ENCODE measurements at places on chromosomes 6 and 20.

- DNase-seq: no peak
Measured at GRCh38 chr6:108612852-108613251, 52.1 kb downstream of the FOXO3 start.

DNA sequence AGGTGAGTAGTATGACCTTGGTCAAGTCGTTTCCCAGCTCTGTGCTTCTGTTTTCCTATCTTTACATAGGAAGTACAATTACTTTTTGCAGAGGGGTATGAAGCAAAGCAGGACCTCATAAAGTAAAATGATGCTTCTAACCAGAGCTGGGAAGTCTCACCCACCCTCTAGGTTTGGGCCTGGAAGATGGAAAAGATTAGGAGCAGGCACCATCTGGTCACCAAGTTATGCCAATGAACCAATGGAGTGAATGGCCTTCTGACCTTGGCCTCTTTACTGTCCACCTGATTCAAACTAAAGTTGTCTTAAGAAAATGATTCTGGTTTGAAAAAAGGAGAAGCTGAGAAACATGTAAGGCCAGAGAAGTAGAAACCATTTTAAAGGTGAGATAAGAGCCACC lies 68.9 kb upstream of the CTNNBL1 start:
- DNase-seq: no peak

DNA sequence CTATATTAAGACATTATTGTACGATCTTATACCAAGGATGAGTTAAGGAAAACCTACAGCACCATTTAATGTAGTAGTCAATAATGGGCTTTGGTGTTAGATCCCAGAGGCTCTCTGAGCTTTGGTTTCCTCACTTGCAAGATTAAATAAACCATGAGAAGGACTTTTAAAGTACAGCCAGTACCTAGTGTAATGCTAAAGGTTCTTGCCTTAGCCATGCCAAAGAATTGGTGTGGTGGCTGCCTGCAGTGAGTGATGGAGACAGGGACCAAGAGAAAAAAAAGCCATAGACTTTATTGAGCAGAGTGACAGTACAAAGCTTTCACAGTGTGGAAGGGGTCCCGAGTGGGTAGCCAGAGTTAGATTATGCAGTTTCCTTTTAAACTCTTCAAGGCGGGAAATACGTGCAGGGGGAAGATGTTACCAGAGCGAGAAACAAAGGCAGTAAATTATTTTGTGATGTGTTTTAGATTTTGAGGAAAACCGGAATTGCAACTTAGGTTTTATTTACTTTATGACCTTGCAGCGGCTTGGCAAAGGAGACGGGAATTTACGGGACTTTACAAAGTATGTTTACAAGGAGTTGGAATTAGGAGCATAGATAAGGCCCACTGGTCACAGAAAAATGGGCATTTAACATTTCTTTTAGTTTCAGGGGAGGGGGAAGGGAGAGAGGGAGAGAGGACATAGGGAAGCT lies 100.4 kb downstream of the MYO6 start:
- DNase-seq: no peak

- DNase-seq: no peak
Measured at GRCh38 chr6:44470115-44470464, 82.6 kb downstream of the CDC5L start.

- no peak for DNase-seq
Measured at GRCh38 chr6:41748542-41748941, 1.3 kb upstream of the PGC start.

- no peak for DNase-seq
Measured at GRCh38 chr20:61931476-61932198, 134.0 kb downstream of the TAF4 start.

- DNase-seq: no peak
Measured at GRCh38 chr6:110615722-110616121, 139.3 kb upstream of the SLC22A16 start.

DNA sequence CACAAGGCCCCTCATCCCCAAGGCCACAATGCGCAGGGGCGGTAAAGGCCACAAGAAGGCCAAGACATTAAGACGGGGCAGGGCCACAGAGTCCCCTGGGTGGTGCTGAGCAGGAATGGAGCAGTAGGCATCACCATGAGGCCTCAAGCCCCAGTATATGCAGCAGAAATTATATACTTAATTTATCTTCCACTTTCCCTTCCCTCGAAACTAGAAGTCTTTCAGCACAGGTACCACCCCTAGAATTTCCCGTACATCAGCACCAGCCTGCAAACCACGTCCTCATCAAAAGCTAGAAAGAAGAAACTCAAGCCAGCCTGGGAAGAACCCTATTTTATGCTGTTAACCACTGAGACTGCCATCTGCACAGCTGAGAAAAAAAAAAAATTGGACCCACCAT lies 89.4 kb downstream of the PLG start:
- DNase-seq: no peak

GRCh38 chr6:72365773-72366172 lies 256.1 kb upstream of the KCNQ5 start:
- no peak for DNase-seq

- DNase-seq: no peak
Measured at GRCh38 chr6:2732503-2733089, 18.1 kb downstream of the MYLK4 start.

DNA sequence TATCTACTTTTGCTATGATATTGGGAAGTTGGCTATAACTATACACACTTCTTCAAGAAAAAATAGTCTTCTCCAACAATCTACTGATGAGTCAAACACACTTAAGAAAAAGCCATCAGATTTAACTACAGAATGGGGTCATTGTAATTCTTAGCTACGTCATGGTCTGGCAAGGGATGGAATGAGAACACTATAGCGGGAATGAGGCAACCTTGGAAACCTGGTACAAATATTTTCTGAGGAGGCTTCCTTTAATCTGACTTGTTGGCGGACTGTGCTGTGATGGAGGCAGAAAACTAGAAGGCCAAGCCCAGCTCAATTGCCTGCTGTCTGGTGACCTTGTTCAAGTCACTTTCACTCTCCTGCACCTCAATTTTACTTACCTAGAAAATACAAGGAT lies 586.8 kb upstream of the JAG1 start:
- DNase-seq: no peak

DNA sequence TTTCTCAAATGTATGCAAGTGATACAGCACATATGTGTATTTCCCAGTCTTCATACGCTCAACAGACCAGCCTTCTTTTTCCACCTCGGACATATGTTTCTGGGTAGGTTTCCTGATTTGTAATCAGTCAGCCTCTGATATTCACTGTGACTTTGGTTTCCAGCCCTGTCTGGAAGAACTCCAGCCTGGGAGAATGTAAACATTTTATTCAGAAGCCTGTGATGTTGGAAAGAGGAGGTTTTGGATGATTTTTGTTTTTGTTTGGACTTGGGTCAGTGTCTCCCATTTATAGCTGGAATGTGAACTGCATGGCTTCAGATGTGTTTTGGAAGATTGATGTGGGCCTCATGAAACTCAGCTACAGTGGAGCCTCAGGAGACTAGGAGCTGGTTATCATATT lies 172.2 kb upstream of the CENPW start:
- no peak for DNase-seq

- DNase-seq: no peak
Measured at GRCh38 chr6:106844930-106845329, 129.6 kb downstream of the CD24 start.

- DNase-seq: no peak
Measured at GRCh38 chr6:98847779-98848538, 13.6 kb downstream of the POU3F2 start.

GRCh38 chr6:27672113-27672799 lies 199.4 kb upstream of the ZNF184 start:
- no peak for DNase-seq

GRCh38 chr6:140812636-140813035 lies 1320.1 kb upstream of the GJE1 start:
- no peak for DNase-seq

DNA sequence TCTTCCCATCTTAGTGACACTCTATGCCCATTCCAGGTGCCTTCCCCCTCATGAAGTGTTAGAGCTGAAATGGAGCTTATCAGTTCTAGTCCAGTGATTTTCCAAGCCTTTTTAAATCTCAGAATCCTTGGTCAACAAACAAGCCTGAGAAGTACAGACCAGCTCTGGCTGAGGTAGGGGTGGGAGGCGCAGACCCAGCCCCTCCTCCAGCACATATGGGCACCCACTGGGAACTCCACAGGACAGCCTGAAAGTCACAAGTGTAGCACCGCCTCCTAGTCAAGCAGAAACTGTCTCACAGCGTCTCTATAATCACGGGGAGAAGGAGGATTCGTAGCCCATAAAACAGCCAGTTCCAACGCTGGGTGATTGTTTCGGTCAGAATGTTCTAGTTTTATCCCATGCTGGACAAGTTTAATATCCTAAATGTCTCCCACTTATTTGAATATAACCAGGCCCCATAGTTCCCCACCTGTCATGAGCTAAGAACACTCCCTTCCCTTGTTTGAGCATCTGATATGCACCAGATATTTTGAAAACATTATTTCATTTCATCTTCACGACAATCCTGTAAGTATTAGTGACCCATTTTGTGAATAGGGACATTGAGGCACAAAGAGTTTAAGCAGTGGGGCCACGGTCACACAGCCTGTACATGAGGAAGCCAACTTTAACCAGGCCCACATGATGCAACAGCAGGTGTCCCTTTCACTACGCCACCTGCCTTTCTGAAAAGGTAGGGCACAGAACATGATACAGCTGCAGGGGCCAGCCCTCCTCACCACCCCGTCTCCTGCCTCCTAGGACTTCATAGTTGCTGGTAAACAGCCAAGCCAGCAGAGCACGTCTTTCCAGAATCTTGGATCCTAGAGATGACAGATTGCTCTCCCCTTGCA lies 40.1 kb downstream of the TRAF3IP2 start:
- DNase-seq: no peak

GRCh38 chr6:93048381-93048780 lies 371.0 kb downstream of the EPHA7 start:
- DNase-seq: no peak

DNA sequence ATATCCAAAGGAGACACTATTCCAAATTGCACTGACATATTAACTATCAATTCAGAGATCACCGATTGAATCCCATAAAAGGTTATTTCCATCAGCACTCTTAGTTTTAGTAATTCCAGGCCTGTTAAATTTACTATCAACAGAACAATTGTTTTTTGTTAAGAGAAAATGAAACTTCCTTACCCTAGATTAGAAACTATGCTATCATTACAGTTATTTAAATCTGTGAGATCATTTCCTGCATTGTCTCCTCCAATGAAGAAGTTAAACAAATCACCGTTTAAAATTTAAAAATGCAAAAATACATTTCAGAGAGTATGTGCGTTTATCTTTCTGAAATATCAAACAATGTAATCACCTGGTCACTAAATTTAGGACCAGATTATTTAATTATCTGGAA lies 57.5 kb downstream of the HIVEP2 start:
- DNase-seq: no peak

GRCh38 chr6:10613077-10613476 lies 81.3 kb downstream of the C6orf52 start:
- no peak for DNase-seq

- DNase-seq: no peak
Measured at GRCh38 chr20:53840532-53840931, 229.9 kb downstream of the BCAS1 start.

DNA sequence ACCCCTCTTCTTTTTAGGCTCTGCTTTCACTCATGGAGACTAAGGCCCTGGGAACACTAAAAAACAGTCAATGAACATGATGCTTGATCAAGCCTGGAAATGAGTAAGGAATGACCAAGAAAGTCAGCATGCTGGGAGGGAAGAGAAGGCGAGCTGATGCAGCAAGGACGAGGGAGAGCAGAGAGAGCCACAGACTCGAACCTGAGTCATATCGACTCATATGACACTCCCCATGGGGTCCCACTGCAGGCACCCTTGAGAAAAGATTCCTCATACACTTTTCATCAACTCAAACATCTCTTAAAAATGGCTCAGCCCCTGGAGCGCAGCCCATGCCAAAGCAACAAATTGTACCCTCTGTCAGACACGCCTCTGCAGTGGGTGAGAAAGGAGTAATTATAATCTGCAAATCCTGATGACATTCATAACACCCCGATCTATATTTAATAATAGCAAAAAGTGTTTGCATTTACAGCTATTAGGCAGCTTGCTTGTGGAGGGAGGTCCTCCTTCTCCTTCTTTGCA lies 127.2 kb downstream of the F13A1 start:
- no peak for DNase-seq

DNA sequence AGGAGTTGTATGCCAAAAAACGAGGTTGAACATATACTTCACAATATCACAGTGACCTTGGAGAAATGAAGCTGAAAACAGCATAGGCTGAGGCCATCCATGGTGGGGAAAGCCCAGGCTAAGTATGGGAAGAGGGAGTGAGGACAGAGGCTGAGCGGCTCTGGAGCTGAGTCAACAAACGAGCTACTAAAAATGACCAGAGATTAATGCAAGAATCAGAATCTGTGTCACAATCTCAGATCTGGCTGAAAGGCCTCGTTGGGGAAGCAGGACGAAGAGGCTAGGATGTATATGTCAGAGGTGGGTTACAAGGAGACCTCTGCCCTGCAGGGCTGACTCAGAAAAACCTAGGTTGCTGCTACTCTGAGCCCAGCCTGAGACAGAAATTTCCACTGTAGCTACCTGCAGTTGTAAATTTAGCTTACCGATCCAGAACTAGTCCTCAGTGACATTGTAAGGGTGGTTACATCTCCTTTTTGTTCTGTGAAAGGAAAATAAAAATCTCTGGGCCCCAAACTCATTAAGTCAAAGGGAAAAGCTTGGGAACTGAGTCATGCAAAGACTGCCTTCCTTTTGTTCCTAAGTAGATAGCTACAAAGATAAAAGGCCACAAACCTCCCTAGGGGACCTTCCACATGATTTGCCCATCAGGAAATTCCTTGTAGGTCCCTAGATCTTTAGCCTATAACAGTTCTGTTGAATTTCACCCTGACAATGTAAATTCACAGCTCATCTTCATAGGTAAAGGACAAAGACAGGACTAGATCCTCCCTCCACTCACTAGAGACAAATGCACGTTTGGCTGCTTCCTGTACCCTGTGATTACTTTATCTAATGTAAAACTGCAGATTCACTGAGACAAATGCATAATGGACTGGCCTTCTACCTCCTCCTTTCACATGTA lies 8.5 kb upstream of the TUBB2A start:
- DNase-seq: no peak

DNA sequence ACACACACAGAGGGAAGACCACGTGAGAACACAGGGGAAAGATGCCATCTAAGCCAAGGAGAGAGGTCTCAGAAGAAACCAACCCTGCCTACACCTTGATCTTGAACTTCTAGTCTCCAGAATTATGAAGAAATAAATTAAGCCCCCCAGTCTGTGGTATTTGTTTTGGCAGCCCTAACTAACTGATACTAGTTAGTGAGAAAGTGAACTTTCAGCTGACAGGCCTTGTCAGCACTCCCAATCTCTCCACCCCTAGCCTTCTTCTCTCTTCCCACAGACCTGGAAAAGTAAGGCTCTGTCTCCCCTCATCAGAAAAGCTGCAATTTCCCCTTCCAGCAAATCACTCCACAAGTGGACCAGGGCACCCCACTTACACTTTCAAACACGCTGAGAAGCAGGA lies 108.6 kb upstream of the CDYL start:
- DNase-seq: no peak

- DNase-seq: no peak
Measured at GRCh38 chr6:95574811-95575210, 2.5 kb upstream of the MANEA start.

DNA sequence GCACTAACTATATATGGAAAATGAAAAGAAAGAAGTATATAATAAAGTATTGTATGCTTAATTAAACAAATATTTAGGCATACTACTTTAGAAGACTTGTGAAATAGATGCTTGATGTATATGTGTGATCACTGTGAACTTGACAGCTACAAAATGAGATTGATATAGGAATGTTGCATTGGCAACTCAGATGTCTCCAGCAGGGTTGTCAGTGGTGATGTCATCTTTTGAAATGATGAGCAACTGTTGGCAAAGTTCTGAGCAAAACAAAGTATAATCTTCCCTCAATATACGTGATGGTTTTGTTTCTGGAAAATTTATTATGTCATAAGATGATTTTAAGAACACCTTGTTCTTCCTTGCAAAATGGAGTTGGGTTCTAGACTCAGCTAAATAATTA lies 133.8 kb downstream of the ARID1B start:
- DNase-seq: no peak
